ENCODE measurements at places on chromosomes 5 and 9. TPM values are rescaled to one million over a fixed set of nuclear protein-coding genes. Genes with fewer than 3 reads are reported as not detected.
A peak's percentile ranks its signal among the peaks of the same experiment; 100 is the strongest.

CHD1 gene
- 43.5 TPM for total RNA-seq

- no peak for DNase-seq
Measured at GRCh38 chr5:124355928-124356327, 390.5 kb downstream of the ZNF608 start.

C9orf153 gene
- 0.54 TPM for total RNA-seq

SNCAIP gene
- total RNA-seq = 12.4 TPM

DNA sequence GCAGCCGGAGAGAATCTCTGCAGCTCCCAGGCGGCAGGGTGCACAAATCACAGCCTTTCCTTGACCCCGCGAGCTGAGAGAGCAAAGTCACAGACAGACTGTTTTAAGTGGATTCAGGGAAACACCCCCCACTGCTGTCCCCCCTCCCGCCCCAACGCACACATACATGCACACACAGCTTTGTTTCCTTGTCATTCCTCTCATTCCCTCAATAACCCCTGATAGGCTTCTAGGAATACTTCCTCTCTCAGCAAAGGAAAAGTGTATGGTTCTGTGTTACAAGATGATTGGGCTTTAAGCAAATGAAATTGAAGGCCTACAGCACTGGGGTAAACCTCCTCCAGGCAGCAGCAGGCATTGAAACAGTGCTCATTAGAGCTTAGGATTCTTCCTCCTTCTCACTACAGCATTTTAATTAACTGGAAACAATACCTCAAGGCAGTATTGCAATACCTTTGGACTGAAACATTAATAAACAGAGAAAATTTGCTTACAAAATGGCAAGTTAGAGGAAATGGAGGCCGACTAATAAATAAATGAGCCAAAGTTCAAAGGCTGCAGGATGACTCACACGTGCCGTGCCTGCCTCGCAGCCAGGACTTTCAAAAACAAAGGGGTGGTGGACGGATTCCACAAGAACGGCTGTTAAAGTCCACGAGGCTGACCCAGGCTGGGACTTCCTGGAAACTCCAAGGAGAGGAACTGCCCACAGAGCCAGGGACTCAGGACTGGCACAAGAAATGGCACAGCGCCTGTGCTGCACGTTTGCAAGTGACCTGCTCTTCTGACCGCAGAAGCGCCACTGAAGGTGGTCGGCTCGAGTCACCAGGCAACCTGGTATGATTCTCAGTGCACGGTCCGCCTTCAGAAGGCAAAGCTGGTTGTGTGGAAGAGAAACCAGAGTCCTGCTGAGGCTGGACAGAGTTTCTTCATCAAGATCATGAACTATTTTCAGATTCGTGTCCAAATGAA, 236.2 kb downstream of the SYK start:
- no peak for DNase-seq

GRCh38 chr5:58360794-58361193, 99.1 kb downstream of the PLK2 start:
- DNase-seq = no peak

ZFR gene
- 53.5 TPM for total RNA-seq

GRCh38 chr9:114112778-114113584, 13.9 kb upstream of the KIF12 start:
- peak; percentile 83 for DNase-seq

TMEM215 gene
- not detected for total RNA-seq

DNA sequence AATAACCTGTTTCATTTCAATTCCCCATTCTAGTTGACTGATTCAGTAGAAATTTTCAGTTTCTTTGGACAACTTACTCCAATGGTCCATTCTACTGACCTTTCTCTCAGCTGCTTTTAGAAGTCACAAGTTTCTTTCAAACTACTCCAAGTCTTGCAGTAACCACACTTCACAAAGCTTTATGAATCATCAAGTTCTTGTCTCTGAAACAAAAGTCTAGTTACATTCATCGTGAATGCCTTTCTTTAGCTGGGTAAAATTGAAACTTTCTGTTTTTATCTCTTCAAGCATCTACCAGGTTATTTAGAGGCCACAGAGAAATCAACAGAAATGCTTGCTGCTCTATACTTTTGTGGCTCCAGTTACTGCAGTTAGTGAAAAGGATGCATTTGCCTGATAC, 405.4 kb downstream of the TMEM232 start:
- DNase-seq = no peak

BAAT gene
- total RNA-seq = not detected

DNA sequence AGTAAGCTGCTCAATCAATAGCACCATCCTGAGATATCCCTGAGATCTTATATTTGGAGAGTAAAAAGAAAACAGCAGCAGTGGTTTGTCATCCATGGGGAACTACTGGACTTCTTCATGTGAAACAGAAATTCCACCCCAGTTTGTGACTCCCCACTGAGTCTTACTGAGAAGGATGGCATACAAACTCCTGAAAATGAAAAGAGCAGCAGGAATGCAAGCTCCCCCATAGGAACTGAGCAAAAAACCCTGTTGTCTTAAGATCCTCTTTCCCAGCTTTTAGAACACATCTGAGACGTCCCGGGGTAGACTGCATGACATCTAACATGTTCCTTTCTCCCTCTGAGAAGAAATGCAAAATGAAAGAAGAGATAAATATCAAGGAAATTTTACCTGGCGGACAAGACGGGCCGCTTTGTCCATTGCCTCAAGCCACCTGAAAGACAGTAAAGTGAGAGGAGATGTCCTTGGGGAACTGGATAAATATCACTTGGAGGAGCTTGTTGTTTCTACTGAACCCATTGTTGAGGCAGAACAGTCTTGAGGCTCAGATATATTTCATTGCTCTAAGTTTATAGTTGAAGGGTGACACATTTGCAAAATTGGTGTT, 117.1 kb downstream of the NUDT12 start:
- DNase-seq = no peak

TEX48 gene
- not detected for total RNA-seq

DNA sequence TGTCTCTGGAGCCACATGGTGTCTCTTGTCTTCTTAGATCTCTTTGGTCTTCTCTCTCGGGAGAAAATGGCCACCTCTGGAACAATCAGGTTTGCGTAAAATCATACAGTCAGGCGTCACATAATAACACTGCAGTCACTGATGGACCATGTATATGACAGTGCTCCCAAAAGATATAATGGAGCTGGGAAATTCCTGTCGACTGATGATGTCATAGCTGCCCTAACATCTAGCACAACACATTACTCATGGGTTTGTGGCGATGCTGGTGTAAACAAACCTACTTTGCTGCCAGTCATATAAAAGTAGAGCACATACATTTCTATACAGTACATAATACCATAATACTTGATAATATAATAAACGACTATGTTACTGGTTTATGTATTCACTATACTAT, 30.1 kb upstream of the RAI14 start:
- no peak for DNase-seq

DNA sequence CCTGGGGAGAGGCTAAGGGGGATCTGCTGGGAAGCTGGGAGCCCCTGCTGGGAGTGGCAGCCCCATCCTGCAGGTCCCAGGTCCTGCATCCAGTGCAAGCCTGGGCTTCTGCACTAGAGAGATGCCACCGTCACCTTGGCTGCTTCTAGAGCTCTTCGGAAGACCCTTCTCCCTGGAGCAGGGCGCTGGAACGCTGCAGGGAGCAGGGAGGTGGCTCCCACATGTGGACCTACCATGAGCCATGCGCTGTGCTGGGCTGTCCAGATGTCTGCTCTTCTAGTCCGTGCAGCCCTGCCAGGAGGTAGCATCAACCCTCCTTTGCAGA, 90.9 kb upstream of the PHYKPL start:
- no peak for DNase-seq

SLF1 gene
- total RNA-seq = 21.5 TPM

DNA sequence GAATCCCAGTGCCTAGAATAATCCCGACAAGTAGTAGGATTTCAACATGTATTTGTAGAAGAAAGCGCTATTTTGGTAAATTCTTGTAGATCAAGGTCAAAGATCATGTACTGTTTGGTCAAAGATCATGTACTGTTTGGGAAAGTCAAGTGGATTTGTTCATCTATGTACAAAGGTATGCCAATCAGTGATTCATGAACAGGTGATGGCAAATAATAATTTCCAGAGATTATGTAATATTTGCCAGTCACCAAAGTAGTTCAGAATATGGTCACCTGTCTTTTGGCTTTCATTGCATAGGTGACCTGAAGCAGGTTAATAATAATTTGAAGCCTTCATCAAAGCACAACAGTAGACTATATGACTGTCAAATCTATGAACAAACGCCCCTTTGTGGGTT, 398.2 kb downstream of the EFNA5 start:
- DNase-seq = no peak

DNA sequence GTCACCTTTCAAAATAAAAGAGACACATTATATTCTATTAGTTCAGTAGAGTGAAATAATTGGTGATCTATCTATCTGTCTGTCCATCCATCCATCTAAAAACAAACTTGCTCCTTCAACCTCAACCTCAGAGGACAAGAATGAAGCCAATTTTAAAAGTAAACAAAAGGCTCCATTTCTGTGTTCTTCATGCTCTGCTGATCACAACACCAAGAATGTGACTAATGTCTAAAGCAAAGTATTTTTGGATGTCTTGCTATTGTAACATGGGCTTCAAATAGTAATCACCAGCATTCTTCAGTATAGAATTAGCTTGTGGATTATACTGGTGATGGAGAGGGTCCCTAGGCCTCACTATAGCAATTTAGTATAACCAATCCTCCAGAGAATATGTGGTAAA, 1304.4 kb downstream of the MAT2B start:
- no peak for DNase-seq

DNA sequence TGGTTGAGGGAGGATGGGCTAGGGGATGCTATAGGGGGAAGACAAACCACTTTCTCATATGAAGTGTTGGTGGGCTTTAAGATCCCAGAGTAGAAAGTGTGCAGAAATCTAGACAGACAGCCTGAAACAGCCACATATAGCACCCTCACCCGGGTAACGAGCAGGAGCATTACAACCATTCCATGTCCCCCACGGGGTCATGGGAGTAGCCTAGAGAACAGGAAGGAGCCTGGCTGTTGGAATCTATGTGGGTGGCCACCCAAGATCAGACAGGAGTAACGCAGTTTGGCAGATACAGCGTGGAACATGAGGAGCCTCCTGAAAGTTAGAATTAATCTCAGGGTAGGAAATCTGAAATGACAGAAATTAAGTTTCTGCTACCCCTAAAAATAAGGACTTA, 146.1 kb upstream of the RAI14 start:
- no peak for DNase-seq

PCDHGA12 gene
- 1.4 TPM for total RNA-seq

DNA sequence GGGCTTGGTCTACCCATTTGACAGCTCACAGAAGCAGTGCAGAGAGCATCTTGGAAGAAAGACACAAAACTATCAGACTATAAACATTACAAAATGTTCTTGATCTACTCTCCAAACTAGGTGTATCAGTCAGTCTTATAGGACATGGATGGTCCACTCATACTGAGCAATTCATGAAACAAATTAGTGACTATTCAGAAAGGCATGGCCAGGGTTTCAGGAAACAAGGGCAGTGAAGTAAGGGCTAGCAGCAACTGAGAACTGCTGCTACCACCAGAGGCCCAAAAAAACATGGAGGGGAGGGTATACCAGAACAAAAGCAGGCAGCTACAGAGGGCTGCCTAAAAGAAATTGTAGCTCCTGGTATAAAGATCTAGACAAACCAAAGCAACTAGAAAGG, 287.0 kb downstream of the PIK3R1 start:
- DNase-seq = no peak

DNA sequence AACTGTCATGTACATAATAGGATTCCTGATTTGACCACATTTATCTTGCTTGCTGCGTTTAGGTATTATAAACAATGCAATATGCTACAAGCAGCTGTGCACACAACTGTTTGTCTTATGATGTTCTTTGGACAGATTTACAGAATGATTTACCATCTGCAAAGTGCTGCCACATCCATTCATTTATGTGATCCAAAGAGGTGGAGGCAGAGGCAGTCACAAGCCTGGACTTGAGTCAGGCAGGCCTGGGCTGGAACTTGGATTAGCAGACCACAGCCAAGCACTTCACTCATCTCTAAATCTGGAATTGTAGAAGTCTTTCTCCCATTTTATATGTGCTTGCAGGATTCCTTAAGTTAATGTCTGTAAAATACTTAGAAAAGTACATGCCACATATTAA, 149.0 kb downstream of the INSYN2B start:
- no peak for DNase-seq

DNA sequence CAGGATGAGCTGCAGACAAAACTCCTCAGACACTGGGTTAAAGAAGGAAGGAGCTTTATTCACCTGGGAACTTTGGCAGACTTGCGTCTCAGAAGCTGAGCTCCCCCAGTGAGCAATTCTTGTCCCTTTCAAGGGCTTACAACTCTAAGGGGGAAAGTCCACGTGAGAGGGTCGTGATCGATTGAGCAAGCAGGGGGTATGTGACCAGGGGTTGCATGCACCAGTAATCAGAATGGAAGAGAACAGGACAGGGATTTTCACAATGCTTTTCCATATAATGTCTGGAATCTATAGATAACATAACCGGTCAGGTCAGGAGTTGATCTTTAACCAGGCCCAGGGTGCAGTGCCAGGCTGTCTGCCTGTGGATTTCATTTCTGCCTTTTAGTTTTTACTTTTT, 202.8 kb upstream of the MRPS30 start:
- no peak for DNase-seq

GRCh38 chr5:100319885-100320284, 215.3 kb upstream of the FAM174A start:
- DNase-seq = no peak

- no peak for DNase-seq
Measured at GRCh38 chr5:161547738-161548486, 1.4 kb upstream of the GABRB2 start.

DNA sequence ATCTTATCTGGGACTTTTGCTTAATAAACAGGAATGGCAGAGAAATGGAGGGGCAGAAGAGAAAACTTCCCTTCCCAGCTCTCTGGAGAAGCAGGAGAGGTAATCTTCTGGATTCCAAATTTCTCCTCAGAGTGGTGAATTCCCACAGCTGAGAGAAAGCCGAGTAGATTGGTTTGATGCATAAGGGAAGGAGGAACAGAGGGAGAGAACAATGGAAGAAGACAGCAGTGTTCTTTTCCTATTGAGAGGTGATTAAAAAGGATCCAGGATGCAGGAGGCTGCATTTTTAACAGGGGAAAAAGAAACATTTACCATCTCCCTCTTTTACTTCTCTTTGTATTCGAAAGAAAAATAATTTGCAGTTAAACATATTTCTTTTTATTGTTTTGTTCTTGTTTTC, 13.1 kb downstream of the SH3RF2 start:
- no peak for DNase-seq

GRCh38 chr5:77852514-77853352, 76.6 kb upstream of the TBCA start:
- DNase-seq = peak; percentile 54

TRPM6 gene
- 9.9 TPM for total RNA-seq

CACNA1B gene
- total RNA-seq = 0.38 TPM

IRX2 gene
- not detected for total RNA-seq

INSL4 gene
- total RNA-seq = not detected

SLC45A2 gene
- not detected for total RNA-seq

GRCh38 chr5:136738829-136739228, 373.5 kb upstream of the TRPC7 start:
- no peak for DNase-seq

LRRC70 gene
- total RNA-seq = 1.9 TPM

OR2S2 gene
- not detected for total RNA-seq

- DNase-seq = no peak
Measured at GRCh38 chr5:43702815-43703214, 99.8 kb downstream of the NNT start.

Data from Peyer's patch (tissue), 4 donors.